ENCODE measurements at places on chromosomes 5 and 9.

DNA sequence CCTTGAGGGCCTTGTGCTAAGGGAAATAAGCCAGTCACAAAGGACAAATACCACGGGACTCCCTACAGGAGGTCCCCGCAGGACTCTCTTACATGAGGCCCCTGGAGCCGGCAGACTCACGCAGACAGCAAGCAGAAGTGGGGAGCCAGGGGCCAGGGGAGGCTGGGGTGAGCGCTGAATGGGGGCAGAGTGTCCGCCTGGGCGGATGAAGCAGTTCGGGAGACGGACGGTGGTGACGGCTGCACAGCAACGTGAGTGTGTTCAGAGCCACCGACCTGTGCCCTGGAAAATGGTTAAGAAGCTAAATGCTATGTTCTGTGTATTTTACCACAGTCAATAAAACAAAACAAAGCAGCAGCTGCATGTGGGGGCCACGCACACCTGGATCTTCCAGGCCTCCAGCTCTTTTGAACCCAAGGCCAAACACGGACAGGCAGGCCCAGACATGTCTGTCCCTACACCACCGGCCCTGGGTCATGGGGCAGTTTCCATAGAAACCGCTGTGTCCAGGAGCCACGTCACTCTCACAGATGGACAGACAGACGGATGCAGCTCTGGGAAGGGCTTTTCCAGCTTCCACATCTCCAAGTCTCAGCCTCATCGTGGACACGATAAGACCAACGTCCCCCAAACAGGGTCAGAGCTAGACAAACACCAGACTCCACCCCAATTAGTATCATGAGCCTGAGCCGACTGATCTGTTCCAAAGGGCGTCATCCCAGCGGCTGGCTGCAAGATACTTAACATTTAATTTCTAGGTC lies 103.9 kb downstream of the VAV2 start:
- no peak for DNase-seq

DNA sequence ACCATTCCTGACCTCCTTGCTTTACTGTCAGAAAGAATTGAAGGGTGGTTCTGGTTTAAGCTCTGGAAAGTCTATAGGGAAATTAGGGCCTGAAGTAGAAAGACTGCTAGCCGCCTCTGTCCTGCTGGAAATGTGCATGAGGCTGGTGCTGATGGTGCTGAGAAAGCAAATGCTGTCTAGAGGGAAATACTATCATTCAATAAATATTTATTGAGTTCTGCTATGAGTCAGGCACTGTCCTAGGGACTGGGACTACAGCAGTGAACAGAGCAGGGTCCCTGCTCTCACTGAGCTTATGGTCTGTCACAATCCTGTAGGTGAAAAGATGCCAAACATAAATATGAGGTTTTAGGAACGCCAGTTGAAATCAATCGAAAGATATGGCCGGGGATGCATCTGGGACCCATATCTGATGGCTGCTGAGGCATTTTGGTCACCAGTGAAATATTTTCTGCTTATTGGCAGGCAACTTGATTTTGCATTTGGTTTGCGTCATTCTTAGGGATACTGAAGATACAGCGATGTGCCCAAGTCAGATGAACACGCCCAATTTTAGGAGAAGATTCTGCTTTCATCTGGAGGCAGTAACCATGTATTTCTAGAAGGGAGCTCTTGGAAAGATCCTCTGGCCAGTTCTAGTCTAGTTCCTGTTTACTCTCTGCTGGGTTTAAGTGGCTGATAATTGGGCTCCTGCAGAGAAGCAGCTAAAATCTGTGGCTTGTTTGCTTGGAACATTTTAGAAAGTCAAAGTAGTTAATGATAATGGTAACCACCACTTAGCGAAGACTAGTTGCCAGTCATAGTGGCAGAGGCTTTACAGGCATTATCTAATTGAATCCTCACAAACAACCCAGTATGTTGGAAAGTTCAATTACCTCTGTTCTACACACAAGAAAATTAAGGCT lies 73.3 kb downstream of the INSYN2B start:
- no peak for DNase-seq

DNA sequence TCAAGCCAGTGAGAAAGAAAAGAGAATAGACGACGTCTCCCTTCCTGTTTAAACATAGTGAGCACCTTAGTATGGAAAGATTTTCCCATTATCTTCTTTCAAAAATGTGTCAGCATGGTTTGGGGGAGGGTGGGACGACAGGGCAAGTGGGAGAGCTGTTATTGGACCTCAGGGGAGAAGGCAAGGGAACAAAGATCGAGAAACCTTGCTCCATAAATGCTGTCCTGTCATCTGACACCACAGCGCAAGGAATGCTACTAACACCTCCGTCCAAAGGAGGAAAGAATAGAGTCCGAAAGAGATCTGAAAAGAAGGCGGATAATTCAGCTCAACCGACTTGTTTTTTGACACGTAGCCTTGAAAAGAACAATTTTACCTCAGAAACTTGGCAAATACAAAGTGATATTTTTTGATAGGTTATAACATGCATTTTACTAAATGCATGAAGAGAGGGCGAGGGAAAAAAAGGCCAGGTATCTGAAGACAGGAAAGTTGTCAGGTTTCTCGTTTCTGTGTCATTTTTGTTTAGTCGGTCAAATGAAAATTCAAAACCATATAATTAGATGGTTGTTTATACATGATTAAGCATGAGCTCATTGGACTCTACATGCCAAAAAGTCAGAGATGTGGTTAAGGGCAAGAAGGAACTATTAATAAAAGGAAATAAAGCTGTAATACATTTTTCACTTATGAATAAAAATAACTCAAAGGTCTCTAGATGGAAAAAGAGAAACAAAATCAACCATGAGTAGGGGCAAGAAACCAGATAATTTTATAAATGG lies 155.7 kb downstream of the GLIS3 start:
- DNase-seq, result no peak

DNA sequence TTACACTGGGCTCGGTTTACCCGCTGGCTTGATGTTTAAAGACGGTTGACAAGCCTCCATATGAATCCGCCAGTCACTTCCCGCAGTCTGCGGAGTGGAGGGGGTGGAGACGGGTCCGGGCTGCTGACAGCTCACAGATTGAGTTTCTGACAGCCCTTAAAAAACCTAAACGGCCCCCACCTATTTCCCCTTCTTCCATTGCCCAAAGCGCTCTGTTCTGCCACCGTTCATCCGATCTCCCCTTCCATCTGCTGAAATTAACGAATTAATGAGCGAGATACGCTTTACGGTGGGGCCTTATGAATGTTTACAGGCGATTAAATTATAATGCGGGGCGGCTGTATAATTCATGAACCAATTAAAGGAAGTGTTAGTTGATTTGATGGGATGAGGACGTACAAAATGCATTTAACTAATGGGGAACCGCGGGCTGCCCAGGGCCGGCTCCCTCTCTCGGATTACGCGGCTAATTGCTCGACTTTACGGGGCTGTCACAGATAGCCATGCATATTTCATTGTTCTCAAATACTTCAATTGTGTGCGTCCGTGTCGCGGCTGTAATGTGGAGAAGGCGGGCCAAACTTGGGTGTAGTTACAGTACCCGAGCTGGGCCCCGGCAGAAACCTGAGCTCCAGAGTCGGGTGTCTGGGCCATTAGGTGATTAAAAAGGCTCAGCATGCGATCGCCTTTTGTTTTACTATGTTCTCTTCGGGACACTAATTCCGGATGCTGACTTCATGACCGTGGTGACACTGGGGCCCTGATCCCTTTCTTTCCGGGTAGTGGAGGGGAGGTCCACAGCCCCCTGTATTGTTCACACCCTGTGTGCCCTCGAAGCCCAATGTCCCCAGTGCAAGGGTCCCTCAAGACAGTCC lies 74.9 kb downstream of the GTF3C4 start:
- no peak for DNase-seq

DNA sequence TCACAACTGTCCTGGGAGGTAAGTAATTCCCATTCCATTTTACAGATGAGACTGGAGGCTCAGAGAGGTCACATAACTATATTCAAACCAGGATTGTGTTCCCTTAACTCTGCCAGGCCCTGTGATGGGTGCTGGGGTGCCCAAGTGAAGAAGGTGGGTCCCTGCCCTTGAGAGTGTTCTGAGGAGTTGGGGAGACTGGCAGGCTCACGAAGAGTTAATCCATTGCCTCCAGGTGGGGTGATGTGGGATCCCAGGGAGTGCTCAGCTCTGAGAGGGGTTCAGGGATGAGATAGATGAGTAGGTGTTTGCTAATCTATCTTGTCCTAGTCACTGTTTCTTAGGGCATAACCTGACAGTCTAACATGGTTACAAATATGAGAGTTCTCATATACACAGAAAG lies 36.7 kb downstream of the GSN start:
- DNase-seq, result no peak

- DNase-seq, result no peak
Observed at GRCh38 chr9:84141741-84142370, 161.3 kb downstream of the RMI1 start.

DNA sequence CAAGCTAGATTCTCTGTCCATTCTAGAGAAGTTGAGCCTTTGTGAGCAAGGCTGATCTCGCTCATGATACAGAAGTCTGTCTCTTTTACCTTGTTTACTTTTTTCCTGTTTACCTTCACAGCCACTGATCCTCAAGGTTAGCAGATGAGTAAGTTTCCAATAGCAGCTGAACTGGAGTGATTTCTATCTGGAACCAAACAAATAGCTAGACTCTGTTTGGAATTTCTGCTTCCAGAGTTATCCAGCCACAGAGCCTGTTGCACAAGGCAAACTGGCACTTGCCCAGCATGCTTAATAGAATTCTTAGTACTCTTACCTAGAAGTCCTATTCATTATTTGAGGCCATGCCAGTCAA lies 12.8 kb upstream of the PANK3 start:
- no peak for DNase-seq

- DNase-seq, result no peak
Observed at GRCh38 chr5:157679801-157680200, 8.5 kb downstream of the C5orf52 start.

- DNase-seq, result no peak
Observed at GRCh38 chr5:132905938-132906337, 32.5 kb downstream of the LEAP2 start.

- no peak for DNase-seq
Observed at GRCh38 chr5:129771058-129771838, 23.4 kb downstream of the MINAR2 start.

DNA sequence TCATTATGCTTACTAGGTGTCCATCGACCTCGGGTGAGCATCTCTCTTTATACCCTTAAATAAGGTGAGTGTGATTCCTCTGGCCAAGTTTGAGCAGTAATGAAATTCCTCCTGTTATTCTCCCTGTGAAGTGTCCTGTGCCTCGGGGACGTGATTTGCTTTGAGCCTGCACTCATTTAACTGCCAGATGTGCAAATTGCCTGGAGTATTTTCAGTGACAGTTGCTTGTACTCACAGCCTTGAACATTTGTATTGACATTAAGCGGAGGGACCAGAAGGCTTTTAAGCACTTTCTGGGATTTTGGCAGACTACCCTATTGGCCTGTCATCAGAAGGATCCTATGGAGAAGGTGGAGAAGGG lies 126.9 kb downstream of the DOCK2 start:
- DNase-seq, result no peak

GRCh38 chr9:84079994-84080393 lies 99.4 kb downstream of the RMI1 start:
- no peak for DNase-seq

GRCh38 chr5:174549254-174549653 lies 175.1 kb upstream of the MSX2 start:
- DNase-seq, result no peak

DNA sequence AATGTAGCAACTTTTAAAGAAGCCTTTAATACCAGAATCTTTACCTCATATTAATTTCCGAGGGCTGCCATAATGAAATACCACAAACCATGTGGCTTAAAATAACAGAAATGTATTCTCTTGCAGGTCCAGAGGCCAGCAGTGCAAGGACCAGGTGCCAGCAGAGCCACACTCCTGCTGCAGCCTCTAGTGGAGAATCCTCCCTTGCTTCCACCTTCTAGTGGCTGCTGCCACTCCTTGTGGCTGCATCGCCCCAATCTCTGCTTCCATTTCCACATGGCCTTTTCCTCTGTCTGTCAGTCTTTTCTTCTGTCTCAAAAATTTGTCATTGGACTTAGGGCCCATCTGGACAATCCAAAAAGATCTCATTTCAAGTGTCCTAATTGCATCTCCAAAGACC lies 401.5 kb downstream of the EFNA5 start:
- no peak for DNase-seq

DNA sequence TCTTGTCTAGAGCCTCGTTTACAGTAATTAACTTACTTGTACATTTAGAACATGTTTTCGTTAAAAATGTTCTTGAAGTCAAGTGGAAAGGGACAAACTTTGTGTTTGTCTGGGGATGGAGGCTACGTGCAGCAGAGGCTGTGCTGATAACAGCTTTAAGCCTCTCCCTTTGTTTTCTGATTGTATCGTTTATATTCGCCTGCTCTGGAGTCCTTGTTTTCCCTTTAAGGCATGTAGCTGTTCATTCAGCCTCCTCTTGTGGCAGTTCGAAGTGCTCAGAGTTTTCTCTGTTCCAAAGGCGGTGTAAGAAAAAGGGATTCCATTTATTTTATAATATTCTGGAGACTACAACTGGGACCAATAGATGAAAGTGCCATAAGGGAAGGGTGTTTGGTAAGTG lies 1.9 kb downstream of the SLC36A1 start:
- DNase-seq, result no peak

GRCh38 chr9:4174546-4175175 lies 125.2 kb downstream of the GLIS3 start:
- DNase-seq, result no peak

- DNase-seq, result no peak
Observed at GRCh38 chr9:23850242-23850689, 24.2 kb upstream of the ELAVL2 start.

DNA sequence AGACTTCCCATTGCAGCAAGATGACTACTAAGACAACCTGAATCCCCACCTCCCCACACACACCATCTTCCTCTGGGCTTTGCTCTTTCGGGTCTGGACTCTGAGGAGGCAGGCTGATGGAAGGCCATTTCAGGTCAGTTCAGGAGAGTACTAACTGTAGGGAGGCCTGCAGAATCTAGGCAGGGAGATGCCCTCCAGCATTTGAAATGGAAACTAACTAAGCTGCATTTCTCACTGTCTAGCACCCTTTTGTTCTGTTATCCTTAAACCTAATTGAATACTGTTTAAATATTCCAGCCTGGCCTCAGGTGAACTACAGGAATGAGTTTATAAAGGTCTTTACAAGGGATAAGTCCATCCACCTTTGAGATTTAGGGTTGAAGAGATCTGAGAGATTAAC lies 4.9 kb upstream of the TBCA start:
- DNase-seq, result no peak

Data from activated CD4-positive, alpha-beta T cell treated with anti-CD3 and anti-CD28 coated beads, Interleukin-2, amount 50 U/mL, for 24 hours (primary cell).